ENCODE measurements at places on chromosomes 11 and 22. TPM values are rescaled to one million over a fixed set of nuclear protein-coding genes. Genes with fewer than 3 reads are reported as not detected.

- DNase-seq, result no peak
Observed at GRCh38 chr11:60195923-60196368, 13.1 kb upstream of the MS4A6A start.

The HTR3A gene
- total RNA-seq, result not detected

- no peak for DNase-seq
Observed at GRCh38 chr11:37449146-37449545, 851.1 kb upstream of the RAG2 start.

DNA sequence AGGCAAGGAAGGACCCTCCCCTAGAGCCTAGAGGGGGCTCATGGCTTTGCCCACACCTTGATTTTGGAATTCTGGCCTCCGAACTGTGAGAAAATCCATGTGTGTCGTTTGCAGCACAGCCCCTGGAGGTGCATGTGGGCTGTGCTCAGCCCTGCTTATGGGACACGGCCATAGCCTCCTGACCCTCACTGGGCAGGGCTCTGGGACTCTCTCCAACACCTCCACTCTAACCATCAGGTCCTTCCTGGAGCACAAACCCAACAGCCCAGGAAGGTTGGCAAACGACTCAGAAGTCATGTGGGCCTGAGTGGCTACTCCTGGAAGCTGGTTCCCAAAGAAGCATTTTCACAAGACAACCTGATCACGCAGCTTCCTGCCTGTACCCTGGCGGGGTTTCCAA, 144.1 kb downstream of the CTTN start:
- no peak for DNase-seq

The SCUBE2 gene
- total RNA-seq, result 0.65 TPM

The SLN gene
- total RNA-seq, result not detected

- DNase-seq, result no peak
Observed at GRCh38 chr22:44928136-44928463, 81.7 kb downstream of the PHF21B start.

- no peak for DNase-seq
Observed at GRCh38 chr11:121210445-121211080, 82.0 kb upstream of the SC5D start.

DNA sequence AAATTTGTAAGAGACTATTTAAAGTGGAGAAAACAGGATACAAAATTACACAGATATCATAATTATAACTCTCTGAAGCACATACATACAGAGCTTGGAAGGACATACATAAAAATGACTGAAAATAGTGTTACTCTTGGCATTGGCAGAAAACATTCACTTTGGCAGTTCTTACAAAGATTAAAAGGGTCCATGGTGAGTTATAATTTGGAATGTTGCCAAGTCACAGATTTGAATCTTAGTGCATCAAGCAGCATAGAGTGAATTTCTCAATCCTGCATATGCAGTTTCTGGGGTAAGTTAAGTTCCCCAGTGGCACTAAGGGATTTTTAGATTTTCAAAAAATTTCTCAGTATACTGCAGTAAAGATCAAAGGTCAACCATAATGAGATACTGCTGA, 115.9 kb downstream of the CCDC81 start:
- no peak for DNase-seq
